ENCODE measurements at places on chromosomes 16 and 17.

GRCh38 chr17:43790311-43790940 is 10.2 kb downstream of the CFAP97D1 start:
- no peak for DNase-seq

DNA sequence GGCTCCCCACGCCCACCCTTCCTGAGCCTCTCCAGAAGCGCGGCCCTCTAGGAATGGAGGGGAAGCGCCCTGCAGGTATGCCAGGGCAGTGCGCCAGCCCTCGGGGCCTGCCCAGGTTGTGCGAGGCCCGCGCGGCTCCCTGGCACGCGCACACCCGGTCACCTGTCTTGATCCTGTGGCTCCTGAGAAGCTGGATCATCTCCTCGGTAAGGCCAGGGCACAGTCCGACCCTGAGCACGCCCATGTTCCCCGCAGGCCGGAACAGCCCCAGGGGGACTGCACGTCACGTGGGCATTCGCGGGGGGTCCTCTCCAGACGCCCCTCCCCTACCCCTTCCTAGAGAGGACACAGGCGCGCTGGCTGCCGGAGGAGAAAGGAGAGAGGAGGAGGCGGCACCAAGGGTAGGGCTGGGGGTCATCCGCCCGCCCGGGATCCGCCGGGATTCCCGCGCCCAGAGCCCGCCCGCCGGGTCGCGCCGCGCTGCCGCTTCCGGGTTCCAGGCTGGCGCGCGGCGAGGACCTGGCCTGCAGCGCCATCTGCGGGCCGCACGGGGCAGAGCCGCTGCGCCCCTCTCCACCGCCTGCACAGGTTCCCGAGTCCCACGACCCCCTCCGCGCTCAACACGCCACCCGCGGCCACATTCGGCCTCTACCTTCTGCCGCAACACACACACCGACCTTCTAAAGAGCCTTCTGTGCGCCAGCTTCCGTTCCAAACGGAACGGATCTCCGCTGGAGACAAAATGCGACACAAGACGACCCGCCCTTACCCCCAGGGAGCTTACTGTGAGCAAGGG is at the start of gene RAD51D:
RAD51D (minus strand) TSS at position 491 of the 796 bp plus-strand sequence; CDS start at position 244, 247 bp downstream.
- DNase-seq, result peak; percentile 80

- DNase-seq, result peak; percentile 71
Observed at GRCh38 chr17:62675260-62675659, 47.8 kb downstream of the MRC2 start.

DNA sequence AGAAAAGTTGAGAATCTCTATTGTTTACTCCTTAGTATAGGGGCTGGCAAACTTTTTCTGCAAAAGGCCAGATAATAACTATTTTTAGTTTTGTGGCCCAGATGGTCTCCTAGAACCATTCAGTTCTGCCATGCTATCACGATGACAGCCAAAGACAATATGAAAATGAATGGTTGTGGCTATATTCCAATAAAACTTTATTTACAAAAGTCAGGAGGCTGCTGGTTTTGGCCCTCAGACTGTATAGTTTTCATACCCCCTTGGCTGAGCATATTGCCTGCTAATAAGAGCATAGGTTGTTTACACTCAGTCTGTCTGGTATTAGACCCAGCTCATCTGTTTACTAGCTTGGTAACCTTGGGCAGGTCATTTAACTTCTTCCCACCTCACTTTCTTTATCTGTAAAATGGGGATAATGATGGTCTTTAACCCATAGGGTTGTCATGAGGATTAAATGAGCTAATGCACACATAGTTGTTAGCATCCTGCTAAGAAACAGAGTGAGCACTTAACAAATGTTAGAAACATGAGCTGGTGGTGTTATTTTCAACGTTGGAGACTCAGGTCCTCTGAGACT is 156.3 kb downstream of the MSI2 start:
- DNase-seq, result no peak

GRCh38 chr16:27634779-27635178 is 84.8 kb downstream of the KATNIP start:
- peak; percentile 61 for DNase-seq

- peak; percentile 71 for DNase-seq
Observed at GRCh38 chr17:43338886-43339516, 59.8 kb upstream of the ARL4D start.

- DNase-seq, result peak; percentile 49
Observed at GRCh38 chr16:4389051-4389955, 17.7 kb downstream of the VASN start.
